ENCODE measurements at places on chromosomes 11 and 22.

GRCh38 chr11:17718510-17718962 is 835 bp upstream of the MYOD1 start:
- DNase-seq, result no peak

DNA sequence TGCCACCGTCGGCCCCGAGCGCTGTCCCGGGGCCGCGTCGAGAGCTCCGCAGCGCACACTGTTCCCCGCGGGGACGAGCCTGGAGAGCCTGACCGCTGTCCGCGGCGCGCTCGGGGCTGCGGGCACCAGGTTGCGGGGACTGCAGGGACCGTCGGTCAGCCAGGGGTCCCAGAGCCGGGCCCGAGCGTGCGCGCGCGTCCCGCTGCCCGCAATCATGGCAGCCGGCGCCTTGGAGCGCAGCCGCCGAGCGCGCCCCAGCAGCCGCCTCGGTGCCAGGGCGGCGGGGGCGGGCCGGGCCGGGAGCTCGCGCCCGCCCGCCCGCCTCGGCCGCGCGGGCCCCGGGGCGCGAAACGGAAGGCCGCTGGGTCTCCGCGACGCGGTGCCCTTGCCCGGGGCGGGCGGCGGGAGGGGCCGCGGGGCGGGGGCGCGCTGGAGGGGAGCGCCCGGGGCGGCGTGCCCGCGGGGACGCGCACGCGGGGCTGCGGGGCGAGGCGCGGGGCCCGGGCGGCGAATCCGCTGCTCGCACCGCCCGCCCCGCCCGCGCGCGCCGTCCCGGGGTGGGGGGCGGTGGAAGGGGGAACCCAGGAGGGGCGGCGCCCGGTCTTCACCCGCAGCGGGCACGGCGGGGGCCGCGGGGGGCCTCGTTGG is 79.4 kb upstream of the PPARA start:
- no peak for DNase-seq

GRCh38 chr22:46290843-46291785 is 5.6 kb upstream of the GTSE1 start:
- no peak for DNase-seq

DNA sequence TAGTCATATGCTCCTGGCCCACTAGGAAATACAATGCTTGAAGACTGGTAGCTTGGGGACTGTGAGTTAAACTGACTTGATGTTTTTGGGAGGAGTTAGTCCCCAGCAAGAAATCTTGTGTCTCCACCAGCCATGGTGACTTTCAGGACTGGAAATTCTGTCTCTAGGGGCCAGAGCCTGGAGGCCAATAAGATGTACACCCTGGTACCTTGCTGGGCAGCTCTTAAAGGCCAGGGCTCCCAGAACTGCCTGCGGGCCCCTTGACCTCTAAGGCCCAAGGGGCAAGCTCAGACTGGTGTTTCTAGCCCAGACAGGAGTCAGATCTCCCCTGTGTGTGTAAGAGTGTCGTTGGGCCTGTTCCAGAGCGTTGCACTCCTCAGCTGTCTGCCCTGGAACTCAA is 128.7 kb upstream of the C11orf58 start:
- DNase-seq, result no peak

DNA sequence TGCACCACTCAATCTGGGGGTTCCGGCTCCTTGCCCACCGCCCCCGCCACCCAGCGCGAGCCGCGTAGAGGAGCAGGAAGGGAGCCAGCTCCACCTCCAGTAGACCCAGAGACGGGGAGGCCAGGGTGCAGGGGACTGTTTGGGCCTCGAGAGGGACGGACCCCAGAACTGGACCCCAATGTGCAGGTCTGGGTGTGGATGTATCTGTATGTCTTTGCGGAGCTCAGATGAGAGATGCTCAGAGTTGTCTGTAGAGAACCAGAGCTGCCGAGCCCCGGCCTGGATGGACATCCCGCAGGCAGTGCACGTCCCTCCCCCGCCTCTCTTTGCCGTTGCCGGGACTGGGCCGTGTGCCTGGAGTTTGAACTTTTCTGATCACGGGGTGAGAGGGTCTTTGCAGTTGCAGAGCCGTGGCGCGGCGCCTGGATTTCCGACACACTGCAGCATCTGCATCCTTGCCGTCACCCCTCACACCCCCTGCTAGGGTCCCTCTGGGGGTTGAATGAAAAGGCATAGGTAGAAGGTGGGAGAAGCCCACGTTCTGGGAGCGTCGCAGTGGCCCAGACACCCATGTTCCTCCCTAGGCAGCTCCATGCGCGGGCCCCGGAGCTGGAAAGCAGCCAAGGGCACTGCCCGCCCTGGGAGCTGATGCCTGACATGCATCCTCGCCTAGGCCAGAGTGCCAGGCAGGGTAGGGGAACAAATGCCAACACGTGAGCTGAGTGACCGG is 105.2 kb downstream of the KCNQ1 start:
- no peak for DNase-seq

DNA sequence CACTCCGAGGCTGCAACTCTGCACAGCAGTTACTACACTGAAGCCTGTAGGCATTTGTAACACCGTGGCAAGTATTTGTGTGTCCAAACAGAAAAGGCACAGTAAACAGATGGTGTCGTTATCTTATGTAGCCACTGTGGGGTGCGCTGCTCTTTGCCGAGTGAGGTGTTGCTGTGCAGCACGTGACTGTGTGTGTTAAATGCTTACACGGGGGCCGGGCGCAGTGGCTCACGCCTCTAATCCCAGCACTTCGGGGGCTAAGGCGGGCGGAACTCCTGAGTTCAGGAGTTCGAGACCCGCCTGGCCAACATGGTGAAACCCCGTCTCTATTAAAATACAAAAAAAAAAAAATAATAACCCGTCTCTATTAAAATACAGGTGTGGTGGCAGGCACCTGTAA is 11.5 kb downstream of the ZBED4 start:
- no peak for DNase-seq

- DNase-seq, result no peak
Measured at GRCh38 chr11:124745835-124746620, 6.0 kb downstream of the VSIG2 start.

DNA sequence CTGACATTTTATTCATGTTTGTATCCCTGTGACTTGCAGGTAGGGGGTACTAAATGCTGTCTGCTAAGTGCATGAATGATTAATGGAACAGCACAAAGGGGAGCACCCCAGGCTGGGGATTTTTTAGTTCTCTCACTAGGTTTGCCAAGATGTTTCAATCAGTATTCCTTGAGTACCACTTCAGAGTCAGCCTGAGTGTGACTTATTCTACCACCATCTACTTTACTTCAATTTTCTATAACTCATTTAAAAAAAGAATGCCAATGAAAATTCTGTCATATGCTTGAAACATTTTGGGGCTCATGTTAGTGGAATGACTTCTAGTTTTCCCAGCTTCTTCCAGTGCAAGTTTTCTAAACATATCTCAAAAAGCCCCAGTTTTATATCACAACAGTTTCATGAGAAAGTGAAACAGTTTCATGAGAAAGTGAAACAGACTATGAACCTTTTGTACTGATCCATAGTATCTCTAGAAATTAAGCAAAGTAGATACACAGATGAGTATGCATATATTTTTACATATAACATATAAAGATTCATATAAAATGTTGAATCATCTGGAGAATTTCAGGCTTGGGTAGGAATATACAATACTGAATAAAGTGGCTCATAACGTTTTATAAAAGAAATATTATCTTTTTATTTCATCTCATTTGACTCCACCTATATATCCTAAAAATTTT is 252.4 kb downstream of the GRM5 start:
- no peak for DNase-seq

DNA sequence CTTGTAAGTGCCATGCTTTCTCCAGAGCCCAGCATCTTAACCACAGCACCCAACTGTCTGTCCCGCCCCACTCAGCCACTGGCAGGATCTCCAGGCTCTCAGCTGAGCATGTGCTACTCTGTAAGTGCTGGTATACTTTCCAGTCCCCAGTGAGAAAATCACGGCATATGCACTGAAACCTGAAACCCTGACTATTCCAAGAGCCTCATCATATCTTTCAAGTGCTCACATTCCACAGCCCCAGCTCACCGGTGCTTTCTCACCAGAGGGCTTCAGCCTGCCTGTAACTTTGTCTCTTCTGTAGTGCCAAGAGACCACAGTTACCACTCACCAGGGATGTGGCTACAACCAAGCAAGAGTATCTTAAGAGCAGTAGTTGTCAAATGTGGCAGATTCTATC is 24.4 kb upstream of the PAMR1 start:
- DNase-seq, result no peak

DNA sequence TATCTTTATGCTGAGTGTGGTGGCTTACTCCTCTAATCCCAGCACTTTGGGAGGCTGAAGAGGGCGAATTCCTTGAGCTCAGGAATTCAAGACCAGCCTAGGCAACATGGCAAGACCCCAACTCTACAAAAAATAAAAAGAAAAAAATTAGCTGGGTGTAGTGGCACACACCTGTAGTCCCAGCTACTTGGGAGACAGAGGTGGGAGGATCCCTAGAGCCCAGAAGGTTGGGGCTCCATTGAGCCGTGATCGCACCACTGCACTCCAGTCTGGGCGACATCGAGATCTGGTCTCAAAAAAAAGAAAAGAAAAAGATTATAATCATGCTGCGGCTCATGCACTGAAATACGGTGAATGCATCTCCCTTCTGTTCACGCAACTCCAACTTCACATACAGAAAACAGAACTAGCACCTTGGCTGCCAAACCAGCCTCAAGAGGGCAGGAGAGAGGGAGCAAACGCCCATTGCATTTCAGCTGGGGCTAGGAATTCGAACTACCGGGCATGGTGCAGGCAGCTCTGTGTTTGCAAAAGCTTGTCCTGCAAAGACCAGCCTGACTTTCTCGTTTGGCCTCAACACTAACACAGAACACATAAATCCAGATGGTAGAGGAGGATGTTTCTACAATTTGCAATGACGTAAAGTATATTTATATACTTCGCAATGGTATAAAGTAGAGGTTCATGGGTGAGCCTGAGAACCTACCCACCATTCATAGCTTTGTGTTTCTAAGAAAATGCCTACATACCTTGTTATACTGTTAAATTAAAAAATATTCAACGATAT is 6.3 kb upstream of the SYNGR1 start:
- DNase-seq, result no peak

- no peak for DNase-seq
Measured at GRCh38 chr11:73376803-73377629, 817 bp downstream of the RELT start.

DNA sequence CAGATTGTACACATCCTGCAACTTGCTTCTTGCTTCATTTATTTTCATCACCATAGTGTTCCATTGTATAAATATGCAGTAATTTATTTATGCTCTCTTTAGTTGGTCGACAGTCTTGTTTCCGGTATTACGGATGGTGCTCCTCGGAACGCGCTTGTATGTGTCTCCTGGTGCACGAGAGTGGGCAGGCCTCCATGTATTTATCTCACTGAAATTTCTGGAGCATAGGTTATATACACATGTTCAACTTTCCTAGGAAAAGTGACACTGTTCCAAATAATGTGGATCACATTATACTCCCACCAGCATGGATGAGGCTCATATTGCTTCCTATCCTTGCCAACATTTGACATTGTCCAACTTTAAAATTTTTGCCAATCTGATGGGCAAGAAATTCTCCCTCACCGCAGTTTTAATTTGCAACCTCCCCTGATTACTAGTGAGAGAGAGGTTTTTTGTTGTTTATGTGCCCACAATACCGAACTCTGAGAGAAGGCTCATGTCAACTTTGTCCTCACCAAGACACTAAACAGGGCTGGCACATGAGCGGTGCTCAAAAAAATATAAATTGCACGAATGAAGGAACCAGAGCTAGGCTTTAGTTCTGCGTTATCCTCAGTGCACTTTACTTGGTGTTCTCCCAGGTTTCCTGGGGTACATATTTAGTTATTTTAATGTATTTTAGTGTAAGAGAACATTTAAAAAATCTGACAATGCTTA is 3.8 kb downstream of the CSNK2A3 start:
- no peak for DNase-seq

- no peak for DNase-seq
Measured at GRCh38 chr22:39462443-39463221, 5.8 kb downstream of the MGAT3 start.

GRCh38 chr11:64566042-64566914 is 24.7 kb upstream of the SLC22A12 start:
- no peak for DNase-seq

DNA sequence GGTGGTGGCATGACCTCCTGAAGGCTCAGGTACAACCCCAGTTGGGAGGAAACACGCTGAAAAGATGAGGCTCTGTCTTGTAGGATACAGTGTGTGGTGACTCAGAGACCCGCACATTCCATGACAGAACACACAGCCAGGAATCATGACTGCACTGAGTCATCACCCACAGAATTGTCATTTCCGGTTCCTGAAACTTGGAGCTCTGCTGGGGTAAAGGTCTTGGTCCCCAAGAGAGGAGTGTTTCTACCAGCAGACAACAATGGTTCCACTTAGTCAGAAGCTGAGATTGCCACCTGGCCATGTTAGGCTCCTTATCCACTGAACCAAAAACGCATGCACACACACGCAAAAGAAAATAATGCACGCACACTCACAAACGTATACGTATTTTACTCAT is 31.5 kb upstream of the CYB5R3 start:
- DNase-seq, result no peak

- DNase-seq, result no peak
Measured at GRCh38 chr11:134821422-134821821, 409.4 kb upstream of the B3GAT1 start.

DNA sequence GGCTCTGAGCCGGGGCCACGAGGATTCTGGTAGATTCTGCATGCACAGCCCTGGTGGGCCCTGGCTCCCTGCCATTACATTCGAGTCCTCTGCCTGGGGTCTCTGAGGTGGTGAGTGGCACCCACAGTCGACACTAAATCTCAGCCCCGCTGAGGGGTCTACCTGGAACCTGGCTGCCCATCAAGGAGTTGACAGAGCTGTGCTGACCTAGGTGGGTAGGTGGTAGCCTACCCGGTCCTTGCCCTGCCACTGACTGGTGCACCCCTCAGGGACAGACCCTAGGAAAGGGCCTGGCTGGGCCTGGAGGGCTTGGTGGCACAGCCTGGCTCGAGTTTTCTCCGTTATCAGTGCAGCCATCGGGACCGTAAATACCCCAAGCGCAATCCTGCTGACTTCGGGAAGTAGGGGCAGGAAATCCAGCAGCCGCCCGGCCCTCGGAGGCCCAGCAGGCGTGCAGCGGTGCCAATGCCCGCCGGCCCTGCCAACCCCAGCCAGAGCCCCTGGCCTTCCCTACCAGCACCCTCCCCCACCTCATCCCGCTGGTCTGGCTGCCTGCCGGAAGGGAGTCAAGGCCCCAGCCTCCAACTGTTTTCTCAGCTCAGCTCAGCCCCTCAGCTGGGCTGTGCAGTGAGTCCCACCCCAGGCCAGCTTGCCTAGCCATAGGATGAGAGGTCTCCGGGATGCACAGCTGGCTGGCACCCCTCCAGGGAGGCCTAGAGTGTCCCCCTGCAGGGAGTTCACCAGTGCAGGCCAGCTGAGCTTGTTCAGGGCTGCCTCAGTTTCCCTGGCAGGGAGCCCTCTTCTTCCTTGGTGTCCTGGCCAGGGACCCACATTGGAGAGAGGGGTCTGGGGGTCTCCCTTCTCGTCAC is 80.4 kb upstream of the KCNQ1OT1 start:
- DNase-seq, result no peak

GRCh38 chr11:2559527-2560311 is 114.9 kb downstream of the KCNQ1 start:
- no peak for DNase-seq

GRCh38 chr11:100719362-100719761 is 32.3 kb downstream of the ARHGAP42 start:
- no peak for DNase-seq

Data from right renal pelvis (tissue), 4 donors.